NCI-H1105 (cell line): ENCODE measurements at places on chromosomes 12 and 14.

GRCh38 chr12:15183821-15184220 is 37.4 kb downstream of the RERG start:
- DNase-seq, result no peak

- DNase-seq, result no peak
Measured at GRCh38 chr12:78375461-78375860, 489.1 kb upstream of the SYT1 start.

DNA sequence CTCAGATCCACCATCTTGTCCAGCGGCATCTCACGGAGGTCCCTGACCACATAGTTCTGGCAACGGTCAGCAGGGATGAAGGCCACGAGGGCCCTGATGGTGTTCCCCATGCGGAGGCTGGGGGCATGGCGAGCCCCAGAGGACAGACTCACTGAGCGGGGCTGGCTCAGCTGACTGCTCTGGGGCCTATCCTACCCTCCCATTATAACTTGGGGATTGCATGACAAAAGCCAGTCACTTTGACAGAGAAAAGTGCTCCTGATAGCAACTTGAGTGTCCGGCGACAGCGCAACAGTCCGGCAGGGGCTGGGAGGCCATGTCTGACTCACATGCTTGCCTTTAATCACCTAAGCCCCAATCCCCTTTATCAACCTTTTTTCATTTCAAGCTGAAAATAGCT is at the start of gene LRRC10:
LRRC10 (minus strand) TSS at position 179 of the 400 bp plus-strand sequence; CDS start at position 110, 69 bp downstream.
- DNase-seq, result no peak

DNA sequence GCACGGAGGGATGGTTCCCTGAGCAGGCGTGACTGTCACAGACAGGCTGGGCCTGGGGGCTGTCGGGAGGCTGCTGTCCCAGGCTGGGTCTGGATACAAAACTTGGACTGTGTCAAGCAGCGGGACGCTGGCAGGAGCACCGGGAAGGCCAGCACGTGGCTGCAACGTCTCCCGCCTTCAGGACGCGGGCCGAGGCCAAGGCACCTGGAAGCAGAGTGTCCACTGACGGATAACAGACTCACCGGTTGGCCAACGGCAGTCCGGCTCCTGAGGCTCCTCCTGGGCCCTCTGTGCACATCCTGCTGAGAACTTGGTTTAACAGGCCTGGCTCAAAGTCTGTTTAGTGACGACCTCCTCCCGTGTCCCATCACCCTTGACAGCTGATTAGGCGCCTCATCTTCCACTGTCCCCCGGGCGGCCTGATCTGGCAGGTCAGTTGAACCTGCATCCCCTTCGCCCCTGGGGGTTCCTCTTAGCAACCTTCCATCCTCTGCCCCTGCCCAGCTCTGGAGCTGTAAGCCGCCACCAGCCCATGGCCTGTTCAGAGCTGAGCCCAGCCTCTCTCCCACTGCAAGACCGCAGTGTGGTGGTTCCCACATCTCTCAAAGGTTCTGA is 2.5 kb downstream of the XRCC3 start:
- DNase-seq, result no peak

- no peak for DNase-seq
Measured at GRCh38 chr14:104680056-104680805, 9.2 kb upstream of the INF2 start.

DNA sequence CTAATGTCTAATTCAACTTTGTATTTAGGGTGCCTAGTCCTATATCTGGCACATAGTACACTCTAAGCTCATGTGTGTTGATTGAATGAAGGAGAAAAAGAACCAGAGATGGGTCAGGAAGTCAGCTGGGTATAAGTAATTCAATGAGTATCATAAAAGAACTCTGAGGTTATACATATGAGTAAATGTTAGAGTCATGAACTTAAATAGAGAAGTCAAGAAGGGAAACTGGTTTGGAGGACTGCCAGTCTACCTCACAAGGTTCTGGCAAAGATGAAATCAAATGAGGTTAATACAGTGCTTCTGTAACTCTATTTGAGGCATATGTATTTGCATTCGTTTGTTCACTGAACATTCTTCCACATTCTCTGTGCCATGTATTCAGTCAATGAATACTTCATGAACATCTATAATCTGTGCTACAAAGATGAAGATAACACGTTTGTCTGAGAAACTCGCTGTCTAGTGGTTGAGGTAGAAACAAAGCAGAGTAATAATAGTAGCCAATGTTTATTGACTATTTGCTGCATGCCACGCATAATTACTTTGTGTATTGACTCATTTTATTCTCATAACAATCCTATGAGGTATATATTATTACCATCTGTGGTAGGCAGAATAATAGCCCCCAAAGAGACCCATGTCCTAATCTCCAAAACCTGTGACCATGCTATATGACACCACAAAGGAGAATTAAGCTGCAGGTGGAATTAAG is 88.9 kb downstream of the PTGER2 start:
- DNase-seq, result no peak

DNA sequence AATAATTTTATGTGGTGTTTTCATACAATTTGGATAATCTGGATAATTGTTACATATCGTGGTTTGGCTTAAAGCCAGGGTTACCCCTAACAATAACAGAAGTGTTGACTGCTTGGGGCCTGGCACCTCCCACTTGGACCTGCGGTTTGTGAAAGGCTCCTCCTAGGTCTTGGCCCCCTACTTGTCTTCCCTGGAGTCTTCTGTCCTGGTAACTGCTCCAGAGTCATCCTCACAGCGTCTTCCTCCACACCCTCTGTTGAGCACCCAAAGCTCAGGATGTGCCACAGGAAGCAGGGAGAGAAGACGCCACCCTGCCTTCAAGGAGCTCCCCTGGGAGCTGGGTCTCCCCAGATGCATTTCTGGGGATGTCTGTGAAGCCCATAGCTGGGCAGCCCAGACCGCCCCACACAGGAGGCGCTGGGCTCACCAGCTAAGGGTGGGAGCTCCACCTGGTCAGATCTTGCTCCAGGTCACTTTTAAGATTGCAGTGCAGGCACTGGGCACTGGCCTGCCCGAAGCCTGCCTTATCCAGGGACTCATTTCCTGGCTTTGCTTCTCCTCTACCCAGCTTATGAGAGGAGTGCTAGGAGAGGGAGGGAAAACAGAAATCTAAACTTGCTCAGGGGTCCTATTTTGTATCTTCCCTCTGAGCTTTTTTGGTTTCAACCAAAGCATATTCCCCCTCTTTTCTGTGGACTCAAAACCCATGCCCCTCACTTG is 98.2 kb downstream of the ZFP36L1 start:
- DNase-seq, result no peak

GRCh38 chr12:94033101-94033500 is 115.3 kb upstream of the PLXNC1 start:
- DNase-seq, result no peak

GRCh38 chr12:121803861-121804416 is at the start of gene SETD1B:
Gene SETD1B (plus strand): TSS chr12:121804009. CDS start chr12:121804738, 729 bp downstream.
- DNase-seq, result no peak

DNA sequence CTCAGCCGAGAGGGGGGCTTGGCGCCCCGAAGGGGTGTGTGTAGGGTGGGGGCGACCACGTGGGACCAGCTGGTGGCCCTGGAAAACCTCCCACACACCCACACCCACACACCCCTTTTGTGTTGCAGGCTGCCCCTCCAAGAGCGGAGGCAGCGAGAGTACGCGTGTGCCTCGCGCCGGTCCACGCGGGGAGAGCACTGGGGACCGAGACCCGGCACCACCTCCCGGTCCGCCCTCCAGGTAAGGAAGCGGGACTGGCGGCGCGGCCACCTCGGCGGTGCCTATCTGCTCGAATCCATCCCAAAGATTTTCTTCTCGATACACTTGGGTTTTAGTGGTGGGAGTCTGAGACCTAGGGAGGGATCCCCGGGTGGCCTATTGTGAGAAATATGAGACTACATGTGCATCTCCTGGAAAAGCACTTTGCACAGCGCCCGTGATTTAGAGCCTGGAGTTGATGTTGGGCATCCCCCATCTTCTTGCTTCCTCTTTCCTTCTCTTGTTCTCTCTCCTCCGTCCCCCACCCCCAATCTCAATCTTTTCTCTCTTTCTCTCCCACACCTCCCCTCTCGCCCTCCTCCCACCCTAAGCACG is 393 bp downstream of the SYT1 start:
- no peak for DNase-seq

GRCh38 chr14:55731311-55731872 is 151.4 kb downstream of the KTN1 start:
- no peak for DNase-seq

DNA sequence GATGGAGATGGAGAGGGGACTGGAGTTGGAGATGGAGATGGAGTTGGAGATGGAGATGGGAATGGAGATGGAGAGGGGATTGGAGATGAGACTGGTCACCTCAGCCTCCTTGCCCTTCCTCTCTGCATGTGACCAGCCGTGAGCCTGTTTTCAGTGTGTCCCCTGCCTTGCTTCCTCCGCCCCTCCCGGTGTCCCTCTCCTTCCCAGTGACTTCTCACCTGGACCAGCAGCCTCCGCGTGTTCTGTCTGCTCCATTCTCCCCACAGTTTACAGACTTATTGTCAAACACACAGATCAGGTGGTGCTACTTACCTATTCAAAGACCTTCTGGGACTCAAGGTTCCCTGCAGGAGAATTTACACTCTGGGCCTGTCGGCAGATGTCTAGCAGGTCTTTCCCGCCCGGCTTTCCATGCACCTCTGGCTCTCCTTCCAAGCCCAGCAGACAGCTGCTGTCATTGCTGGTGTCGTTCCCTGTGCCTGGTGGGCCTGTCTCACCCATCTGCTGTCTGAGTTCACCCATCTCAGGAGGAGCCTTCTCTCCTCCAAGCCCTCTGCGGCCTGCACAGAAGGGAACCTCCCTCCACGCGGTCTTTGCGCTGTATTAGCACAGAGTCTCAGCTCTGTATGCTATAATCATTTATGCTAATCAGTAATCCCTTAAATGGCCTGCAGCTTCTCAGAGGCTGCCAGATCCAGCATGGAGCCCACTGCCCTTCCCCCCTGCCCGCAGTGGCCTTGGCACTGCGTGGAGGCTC is 62.1 kb downstream of the ADGRD1 start:
- no peak for DNase-seq

GRCh38 chr14:105864651-105865265 is 338.4 kb downstream of the TMEM121 start:
- no peak for DNase-seq

DNA sequence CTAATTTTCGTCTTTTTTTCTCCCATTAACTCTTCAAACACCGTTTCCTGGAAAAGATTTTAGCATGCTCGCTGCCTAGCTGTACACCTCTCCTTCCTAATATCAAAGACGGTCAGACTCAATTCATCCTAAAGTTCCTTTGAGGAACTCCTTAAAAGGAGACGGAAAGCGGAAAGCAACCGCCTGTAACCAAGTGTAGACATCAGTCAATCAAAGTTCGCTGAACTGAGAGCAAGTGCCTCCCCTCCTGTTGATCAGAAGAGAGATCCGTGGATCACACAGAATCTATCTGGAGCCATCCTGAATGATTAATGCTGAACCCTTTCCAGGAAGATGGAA is 412 bp upstream of the TEP1 start:
- no peak for DNase-seq

GRCh38 chr12:57063991-57064685 is 14.2 kb upstream of the MYO1A start:
- DNase-seq, result no peak

GRCh38 chr14:34064349-34064748 is 113.5 kb upstream of the EGLN3 start:
- DNase-seq, result no peak

DNA sequence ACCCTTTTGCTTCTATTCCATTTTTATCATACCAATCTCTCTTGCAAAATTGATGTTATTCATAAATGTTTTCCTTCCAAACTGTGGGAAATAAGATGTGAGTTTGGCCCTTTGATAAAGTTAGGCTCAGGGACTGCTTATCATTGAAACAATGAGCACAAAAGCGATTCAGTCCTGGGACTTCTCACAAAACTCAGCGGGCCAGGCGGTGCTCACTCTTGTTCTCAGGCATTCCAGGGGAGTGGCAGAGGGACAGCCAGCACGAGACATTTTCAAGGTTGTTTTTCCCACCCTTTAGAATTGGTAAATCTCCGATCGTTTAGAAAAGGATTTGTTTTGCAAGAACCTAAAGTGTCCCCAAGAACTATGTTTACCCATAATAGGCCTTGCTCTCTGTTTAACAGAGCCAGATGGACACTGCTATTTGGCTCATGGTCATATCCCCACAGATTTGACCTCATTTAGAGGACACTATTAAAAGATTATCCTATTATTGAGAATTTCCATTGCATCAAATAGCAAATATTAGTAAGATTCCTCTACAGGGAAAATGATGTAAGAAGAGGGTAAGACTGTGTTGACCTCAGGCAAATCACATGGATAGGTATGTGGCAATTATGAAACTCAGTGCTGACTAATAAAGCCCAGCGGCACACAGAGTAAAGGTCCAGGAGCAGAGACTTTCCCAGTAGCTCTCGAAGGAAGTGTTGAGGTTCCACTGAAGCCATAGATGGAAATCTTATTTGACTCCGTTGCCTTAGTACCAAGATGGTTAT is 102.7 kb upstream of the USP44 start:
- no peak for DNase-seq

DNA sequence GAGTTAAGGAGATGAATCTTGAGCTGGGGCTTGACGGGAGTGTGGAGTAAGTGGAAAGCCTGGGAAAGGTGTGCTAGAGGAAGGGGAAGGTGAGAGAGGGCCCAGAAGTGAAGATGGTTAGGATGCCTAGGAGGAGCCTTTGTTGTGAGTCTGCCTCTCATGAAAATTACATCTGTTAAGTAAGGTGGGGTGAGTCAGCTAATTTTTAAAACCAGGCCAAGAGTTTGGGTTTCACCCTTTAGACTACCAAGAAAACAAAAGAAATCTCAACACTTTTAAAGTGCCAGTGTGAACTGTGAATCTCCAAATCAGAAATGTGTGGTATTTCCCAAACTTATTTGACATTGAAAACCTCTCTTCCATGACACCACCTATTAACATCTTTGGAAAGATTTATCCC is 185.2 kb downstream of the CRADD start:
- no peak for DNase-seq

DNA sequence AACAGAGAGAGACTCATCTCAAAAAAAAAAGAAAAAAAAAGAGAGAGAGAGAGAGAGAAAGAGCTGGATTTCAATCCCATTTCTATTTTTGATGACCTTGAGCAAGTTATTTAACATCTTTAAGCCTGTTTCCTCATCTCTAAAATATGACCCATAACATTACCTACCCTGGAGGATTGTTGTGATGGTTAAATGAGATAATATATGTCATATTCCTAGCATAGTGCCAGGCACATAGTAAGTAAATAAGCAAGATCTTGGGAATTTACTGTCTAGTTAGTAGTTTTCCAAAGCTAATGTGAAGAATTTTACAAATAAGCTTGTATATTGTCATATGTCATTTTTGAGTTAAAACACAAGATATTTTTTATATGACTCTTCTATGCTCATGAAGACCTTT is 236.5 kb downstream of the PHLDA1 start:
- DNase-seq, result no peak

GRCh38 chr14:89746654-89747053 is 207.9 kb downstream of the EFCAB11 start:
- no peak for DNase-seq

DNA sequence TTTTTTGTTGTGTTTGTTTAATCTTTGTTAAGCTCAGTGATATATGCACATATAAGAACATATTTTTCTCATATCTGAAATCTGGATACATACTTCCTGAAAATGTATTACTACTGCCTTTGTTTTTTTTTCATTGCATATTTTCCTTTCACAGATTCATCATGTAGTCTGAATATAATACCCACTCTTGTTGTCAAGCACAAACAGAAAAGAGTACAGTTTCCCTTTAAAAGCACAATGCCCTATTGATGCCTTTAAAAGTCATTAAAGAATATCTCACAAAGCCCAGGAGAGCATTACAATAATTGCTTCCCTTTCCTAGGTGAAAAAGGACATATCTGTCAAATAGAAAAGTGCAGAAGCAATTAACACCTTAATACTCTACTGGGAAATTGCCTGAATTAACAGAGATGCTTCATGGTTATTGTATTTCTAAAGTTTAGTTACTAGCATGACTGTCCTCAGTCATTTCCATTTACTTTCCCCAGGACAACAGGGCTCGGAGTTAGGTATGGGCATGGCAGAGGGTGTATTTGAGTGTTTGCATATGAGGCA is 107.4 kb downstream of the GRIP1 start:
- DNase-seq, result no peak
